MM.1S (cell line): ENCODE measurements at places on chromosomes 3 and 15.

- DNase-seq: no peak
- no peak overlapping the region for H3K27ac ChIP-seq
- no peaks in the 10 kb centered on the region for H3K27me3 ChIP-seq
- H3K36me3 ChIP-seq: no peaks in the 10 kb centered on the region
- H3K4me1 ChIP-seq: no peaks in the 10 kb centered on the region
Measured at GRCh38 chr3:144995856-144996255, 1024.2 kb downstream of the DIPK2A start.

DNA sequence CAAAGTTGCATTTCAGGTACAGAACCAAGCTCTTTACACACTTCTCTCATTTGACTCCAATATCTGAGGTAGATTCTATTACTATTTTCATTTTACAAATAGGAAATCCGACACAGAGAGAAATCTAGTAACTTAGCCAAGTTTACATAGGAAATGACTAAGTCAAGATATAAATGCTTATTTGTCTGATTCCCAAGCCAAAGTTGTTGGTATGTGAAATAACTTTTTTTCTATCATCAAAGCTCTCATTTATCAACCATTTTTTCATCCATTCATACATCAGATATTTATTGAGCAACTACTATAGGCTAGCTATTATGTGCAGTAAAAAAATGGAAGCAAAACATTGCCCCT is 89.2 kb upstream of the MITF start:
- no peak for DNase-seq
- H3K4me3 ChIP-seq: no peak overlapping the region
- H3K27me3 ChIP-seq: no peaks in the 10 kb centered on the region
- no peak overlapping the region for H3K27ac ChIP-seq
- H3K4me1 ChIP-seq: no peaks in the 10 kb centered on the region

- DNase-seq: no peak
- no peaks in the 10 kb centered on the region for H3K4me1 ChIP-seq
- no peaks in the 10 kb centered on the region for H3K36me3 ChIP-seq
- no peaks in the 10 kb centered on the region for H3K27me3 ChIP-seq
Measured at GRCh38 chr3:159805411-159805772, 183.2 kb upstream of the IL12A start.

GRCh38 chr3:124951511-124952281 is 17.1 kb upstream of the MUC13 start:
- no peaks in the 10 kb centered on the region for H3K36me3 ChIP-seq
- H3K4me1 ChIP-seq: no peaks in the 10 kb centered on the region
- no peak overlapping the region for H3K27ac ChIP-seq

GRCh38 chr15:52787123-52787503 is 3.0 kb downstream of the ONECUT1 start:
- H3K36me3 ChIP-seq: no peaks in the 10 kb centered on the region
- no peak for DNase-seq
- no peaks in the 10 kb centered on the region for H3K4me1 ChIP-seq
- H3K27me3 ChIP-seq: peaks cover 67% of the 10 kb centered on the region

- H3K4me1 ChIP-seq: no peaks in the 10 kb centered on the region
- no peaks in the 10 kb centered on the region for H3K36me3 ChIP-seq
- H3K27me3 ChIP-seq: no peaks in the 10 kb centered on the region
Measured at GRCh38 chr3:194255252-194256039, 95.7 kb downstream of the CPN2 start.

GRCh38 chr3:15272426-15273196 is 59.8 kb downstream of the SH3BP5 start:
- H3K27ac ChIP-seq: no peak overlapping the region
- no peak overlapping the region for H3K4me3 ChIP-seq
- H3K4me1 ChIP-seq: no peaks in the 10 kb centered on the region
- no peaks in the 10 kb centered on the region for H3K27me3 ChIP-seq
- DNase-seq: no peak
- no peaks in the 10 kb centered on the region for H3K36me3 ChIP-seq

DNA sequence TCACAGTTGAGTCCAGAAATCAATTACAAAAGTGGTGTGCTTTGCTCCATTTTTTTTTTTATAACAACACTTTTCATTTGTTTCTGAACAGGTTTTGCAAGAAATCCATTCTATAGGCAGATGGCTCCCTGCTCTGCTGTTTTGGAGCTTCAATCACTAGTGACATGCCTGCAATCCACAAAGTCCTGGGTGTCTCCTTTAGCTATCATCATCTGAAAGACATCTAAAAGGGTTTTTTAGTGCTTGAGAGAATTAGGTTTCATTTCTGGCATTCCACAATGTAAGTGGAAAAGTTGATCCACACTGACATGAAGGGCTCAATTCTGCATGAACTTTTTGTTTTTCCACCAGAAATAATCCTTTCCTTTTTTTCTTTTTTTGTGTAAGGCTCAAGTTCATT is 24.0 kb upstream of the MEIS2 start:
- no peak for DNase-seq
- no peaks in the 10 kb centered on the region for H3K36me3 ChIP-seq
- H3K4me1 ChIP-seq: no peaks in the 10 kb centered on the region
- H3K27ac ChIP-seq: no peak overlapping the region
- no peaks in the 10 kb centered on the region for H3K27me3 ChIP-seq
- H3K4me3 ChIP-seq: no peak overlapping the region

GRCh38 chr3:38738630-38739395 is 77.2 kb downstream of the SCN10A start:
- H3K4me1 ChIP-seq: no peaks in the 10 kb centered on the region
- peak; percentile 21 for DNase-seq
- no peaks in the 10 kb centered on the region for H3K27me3 ChIP-seq
- H3K36me3 ChIP-seq: no peaks in the 10 kb centered on the region

GRCh38 chr3:71499227-71499876 is 84.2 kb downstream of the FOXP1 start:
- H3K36me3 ChIP-seq: no peaks in the 10 kb centered on the region
- no peak overlapping the region for H3K27ac ChIP-seq
- no peak for DNase-seq

GRCh38 chr3:127677541-127678314 is 5.0 kb downstream of the ABTB1 start:
- H3K4me1 ChIP-seq: no peaks in the 10 kb centered on the region
- H3K36me3 ChIP-seq: no peaks in the 10 kb centered on the region
- no peak overlapping the region for H3K4me3 ChIP-seq
- no peak overlapping the region for H3K27ac ChIP-seq
- no peak for DNase-seq

GRCh38 chr3:51718547-51719409 is 11.9 kb downstream of the GRM2 start:
- H3K36me3 ChIP-seq: no peaks in the 10 kb centered on the region
- H3K27me3 ChIP-seq: no peaks in the 10 kb centered on the region
- H3K27ac ChIP-seq: no peak overlapping the region

DNA sequence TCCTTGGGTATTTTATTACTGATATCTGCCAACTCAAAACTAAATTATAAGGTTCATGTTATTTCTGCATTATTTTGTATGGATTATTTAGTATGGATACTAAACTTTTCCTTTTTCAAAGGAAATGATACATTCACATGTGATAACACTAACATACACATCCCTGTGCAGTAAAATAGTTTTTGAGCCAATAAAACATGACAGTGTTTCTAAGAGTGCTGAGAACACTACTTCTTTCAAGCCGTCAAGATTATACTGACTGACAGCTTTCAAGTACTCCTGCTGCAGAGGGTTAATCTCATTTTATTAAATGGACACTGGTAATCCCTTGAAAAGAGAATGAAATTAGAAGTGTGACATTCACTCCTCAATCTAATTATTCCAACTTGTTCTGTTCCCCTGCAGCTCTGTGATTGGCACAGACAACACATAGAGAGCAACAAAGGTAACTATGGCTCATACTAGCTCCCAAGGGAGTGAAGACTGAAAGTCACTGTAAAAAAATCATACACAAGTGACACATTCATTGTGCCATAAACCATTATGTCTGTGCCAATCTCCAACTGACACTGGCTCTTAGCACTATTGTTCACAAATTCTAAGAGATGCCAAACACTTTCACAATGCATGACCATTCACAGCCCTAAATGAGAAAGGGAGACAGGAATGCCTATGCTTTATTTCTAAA is 468.6 kb downstream of the SHQ1 start:
- H3K27me3 ChIP-seq: no peaks in the 10 kb centered on the region
- H3K4me1 ChIP-seq: peaks cover 6% of the 10 kb centered on the region; the same call in 1 of the 2 replicates
- no peaks in the 10 kb centered on the region for H3K36me3 ChIP-seq

DNA sequence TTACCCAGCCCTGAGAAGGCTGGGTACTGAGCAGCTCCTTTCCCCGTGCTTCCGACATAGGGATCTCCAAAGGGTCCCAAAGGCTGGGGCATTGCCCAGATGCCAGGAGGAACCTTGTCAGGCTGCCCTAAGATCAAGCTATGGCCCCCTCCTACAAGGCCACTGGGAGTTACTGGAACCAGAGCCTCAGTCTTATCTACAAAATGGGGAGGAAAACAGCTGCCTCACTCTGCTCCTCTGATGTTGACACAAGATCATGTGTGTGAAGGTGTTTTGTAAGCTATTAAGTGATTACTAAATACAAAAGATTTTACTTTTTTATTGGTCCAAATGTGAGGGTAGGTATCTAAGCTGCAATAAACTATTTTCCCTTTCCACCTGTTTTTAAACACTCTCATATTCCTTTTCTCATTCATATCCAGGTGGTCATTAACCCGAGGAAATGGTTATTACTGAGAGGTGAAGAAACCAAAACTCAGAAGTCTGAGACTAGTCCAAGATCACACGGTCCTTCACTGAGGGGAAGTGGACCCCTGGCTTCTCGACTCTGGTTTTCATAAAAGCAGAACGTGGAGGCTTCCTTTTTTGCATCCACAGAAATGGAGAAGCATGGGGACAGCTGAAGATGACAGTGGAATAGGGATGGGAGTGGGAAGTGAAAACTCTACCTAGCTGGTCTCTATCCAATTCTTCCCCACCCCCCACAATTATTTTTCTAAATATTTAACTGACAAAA is 1.7 kb downstream of the ARPIN start:
- H3K4me3 ChIP-seq: no peak overlapping the region
- no peaks in the 10 kb centered on the region for H3K27me3 ChIP-seq
- no peaks in the 10 kb centered on the region for H3K36me3 ChIP-seq

DNA sequence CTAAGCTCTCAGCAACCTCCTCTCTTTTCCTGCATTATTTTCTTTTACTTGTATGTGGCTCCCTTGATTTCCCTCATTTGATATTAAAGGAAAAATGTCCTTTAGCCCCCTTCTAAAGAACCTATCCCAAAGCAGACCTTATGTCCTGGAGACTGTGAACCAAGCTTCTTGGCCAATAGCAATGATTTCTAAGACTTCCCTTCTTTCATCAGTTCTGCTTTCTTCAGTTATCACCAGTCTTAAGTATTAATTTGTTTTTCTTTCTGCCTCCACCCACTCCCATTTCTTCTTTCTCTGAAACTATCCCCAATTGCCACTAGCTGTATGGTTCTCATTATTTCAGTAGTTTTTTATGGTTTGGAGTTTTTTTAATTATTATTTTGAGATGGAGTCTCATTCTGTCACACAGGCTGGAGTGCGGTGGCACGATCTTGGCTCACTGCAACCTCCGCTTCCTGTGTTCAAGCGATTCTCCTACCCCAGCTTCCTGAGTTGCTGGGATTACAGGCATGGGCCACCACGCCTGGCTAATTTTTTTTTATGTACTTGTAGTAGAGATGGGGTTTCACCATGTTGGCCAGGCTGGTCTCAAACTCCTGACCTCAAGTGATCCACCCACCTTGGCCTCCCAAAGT is 12.1 kb downstream of the TMOD3 start:
- peaks cover 18% of the 10 kb centered on the region for H3K4me1 ChIP-seq
- no peaks in the 10 kb centered on the region for H3K27me3 ChIP-seq
- no peak overlapping the region for H3K4me3 ChIP-seq
- no peaks in the 10 kb centered on the region for H3K36me3 ChIP-seq
- DNase-seq: no peak
- H3K27ac ChIP-seq: no peak overlapping the region

- H3K27me3 ChIP-seq: no peaks in the 10 kb centered on the region
- no peaks in the 10 kb centered on the region for H3K36me3 ChIP-seq
- H3K27ac ChIP-seq: no peak overlapping the region
- peaks cover 4% of the 10 kb centered on the region for H3K4me1 ChIP-seq
Measured at GRCh38 chr3:138785951-138786350, 48.8 kb downstream of the PIK3CB start.

DNA sequence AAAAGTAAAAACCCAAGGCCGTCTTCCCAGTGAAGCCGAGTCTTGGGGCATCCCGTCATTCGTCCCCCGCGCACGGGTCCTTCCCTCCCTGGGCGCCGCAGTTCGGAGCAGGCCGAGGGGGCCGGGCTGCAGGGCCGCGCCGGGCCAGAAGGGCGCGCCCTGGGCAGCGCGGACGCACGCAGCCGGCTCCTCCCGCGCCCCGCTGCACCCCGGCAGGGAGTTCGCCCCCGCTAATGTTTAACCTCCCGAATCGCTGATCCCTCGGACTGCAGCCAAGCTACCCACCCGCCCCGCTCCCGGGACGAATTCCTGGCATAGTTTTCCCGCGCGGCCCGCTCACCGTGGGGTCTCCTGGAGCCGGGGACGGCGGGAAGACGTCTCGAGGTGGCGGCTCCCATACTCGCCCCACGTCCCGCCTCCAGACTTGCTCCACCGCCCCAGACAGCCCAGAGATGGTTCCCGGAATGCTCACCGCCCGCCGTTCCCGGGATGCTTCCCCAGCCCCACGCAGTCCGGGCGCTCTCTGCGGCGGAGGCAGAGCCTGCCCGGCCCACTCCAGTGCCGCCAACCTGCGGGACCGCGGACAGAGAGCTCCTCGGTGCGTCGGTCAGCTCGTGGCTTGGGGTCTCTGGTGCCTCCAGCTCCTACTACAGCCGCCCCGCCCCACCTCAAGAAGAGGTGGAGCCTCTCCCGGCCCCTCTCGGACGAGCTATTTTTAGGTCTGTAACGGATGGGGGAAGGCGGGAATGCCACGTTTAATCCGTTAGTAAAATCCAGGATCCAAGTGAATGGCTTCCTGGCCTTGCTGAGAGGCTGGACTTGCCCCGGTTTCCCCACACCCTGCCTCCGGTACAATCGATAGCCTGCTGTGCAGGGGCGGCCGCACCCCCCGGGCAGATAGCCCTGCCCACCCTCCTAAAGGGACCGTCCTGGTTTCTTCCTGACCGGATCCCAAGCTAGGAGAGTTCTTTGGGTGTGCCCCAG is at the start of gene DZIP1L:
TSS of gene DZIP1L (minus strand) at position 621 of the 984 bp plus-strand sequence. CDS start 11,637 bp downstream, outside the sequence.
- peak within 1 kb of the TSS; percentile 86 for H3K4me3 ChIP-seq
- peak; percentile 38 for DNase-seq
- H3K4me1 ChIP-seq: no peaks in the 10 kb centered on the region
- no peak within 1 kb of the TSS for H3K27ac ChIP-seq
- peaks cover 7% of the 10 kb centered on the region; the same call in 1 of the 2 replicates for H3K27me3 ChIP-seq

DNA sequence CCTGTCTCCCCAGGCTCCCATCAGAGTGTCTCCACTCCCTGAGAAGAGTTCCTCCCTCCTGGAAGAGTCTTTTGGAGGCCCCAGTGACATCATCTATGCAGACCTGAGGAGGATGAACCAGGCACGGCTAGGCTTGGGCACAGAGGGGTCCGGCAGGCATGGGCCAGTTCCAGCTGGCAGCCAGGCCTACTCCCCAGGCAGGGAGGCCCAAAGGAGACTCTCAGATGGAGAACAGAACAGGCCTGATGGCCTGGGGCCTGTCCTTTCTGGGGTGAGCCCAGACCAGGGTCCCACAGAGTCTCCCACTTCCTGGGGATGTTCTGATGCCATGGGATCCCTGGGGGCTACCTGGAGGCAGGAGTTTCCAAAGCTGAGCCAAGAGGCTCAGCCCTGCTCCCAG is 8.5 kb downstream of the SH2D7 start:
- peaks cover 3% of the 10 kb centered on the region; the same call in 1 of the 2 replicates for H3K4me1 ChIP-seq
- no peak for DNase-seq
- H3K4me3 ChIP-seq: no peak overlapping the region
- H3K27ac ChIP-seq: no peak overlapping the region
